ENCODE measurements at places on chromosomes 11 and 22.

- no peak for DNase-seq
These were observed 72.3 kb upstream of the GRK3 start for GRCh38 chr22:25492162-25492561.

GRCh38 chr11:14638561-14638960 lies 5.0 kb upstream of the PDE3B start:
- DNase-seq = no peak

DNA sequence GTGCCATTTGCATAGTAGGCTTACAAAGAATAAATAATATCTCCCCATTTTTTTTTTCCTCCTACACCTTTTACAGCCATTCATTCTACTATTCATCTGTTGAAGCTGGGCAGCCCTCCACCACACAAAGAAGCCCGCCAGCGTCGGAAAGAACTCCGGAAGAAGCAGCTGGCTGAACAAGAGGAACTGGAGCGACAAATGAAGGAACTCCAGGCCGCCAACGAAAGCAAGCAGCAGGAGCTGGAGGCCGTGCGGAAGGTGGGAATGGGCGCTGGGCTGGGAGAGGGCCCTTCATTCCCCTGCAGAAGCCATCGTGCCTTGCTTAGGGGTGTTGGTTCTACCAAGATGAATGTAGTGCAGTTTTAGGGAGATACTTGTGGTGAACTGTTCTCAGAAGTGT lies 68.6 kb downstream of the SWAP70 start:
- DNase-seq = no peak

DNA sequence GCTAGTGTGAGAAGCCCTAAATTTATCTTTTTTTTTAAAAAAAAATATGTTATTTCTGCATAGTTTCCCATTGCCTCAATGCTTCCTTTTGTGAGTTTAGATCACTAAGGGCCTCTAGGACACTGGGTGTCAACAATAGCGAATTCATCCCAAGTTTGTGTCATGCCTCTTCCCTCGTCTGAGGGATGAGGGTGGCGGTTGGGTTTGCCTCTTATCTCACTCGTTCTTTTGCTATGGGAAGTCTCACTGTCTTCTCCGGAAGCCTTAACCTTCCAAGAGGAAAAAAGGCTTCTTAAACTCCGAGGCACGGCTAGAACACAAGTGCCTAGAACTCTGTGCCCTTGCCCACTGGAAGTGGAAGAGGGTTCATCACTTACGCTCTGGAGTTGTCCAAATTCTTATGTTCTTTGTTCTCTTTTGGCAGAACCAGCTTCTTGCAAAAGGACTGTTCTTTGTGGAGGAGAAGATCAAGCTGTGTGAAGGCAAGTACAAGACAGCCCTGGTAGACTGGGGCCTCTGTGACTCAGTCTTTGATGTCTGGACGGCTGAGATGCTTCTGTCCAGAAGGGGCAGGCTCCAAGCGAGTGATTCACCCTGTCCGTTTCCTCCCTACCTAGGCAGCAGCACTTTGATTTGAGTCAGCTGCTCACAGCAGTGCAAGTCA lies 78.5 kb downstream of the TRAF6 start:
- DNase-seq = no peak

GRCh38 chr11:64053699-64054098 lies 18.0 kb downstream of the FLRT1 start:
- no peak for DNase-seq

- DNase-seq = no peak
These were observed 53.8 kb downstream of the PKNOX2 start for GRCh38 chr11:125218336-125218735.

DNA sequence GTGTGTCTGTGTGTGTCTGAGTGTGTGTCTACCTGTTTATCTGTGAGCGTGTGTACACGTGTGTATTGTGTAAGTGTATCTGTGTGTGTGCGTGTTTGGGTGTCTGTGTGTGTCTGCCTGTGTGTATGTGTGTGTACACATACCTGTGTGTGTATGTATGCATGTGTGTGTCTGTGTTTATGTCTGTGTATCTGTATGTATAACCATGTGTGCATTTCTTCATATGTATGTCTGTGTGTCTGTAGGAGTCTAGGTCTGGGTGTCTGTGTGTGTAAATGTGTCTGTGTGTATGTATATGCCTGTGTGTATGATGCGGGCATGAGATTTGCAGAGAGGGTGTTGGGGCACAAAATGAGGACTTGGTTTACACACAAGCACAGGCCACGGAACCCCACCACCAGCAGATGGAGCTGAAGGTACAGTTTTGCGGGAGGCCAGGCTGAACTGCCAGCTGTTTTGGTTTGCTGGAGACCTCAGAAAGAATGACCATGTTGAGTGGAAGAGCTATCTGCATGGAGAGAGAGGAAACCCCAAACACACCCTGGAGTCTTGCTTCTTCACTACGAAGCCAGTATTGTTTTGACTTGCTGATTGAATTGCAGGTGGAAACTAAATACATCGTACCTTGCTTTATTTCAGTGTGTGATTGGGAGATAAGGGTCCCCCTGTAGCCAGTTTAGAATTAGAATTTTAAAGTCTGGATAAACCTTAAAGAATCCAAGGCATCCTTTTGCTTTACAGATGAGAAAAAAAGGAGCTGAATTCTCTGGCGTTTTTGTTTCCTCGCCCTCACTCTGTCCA lies 497.2 kb downstream of the NTM start:
- peak; percentile 76 for DNase-seq

Measured in Right ventricle myocardium inferior (tissue), 1 donor.